ENCODE measurements at places on chromosomes 3 and 15.

- DNase-seq = peak; percentile 41
These were observed at the start of gene RNU5B-1 for GRCh38 chr15:65304381-65305149. Gene RNU5B-1 (plus strand): TSS chr15:65304677.

DNA sequence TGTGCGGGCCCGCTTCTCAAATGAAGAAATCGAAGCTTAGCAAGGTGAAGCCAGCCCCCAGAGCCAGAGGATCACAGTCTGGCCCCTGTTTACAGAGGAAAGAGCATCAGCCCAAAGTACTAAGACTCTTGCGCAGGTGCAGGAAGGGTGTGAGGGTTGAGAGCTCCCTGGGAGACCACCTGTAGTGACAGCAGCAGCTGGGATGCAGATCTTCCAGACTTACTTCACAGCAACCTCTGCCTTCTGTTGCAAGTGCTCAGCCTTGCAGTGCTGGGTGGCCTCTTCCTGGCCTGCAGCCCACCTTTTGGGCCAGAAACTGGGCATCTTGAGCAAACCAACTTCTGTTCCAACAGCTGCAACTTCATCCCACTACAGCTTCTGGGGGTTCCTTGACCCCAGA, 19.7 kb downstream of the SPATA12 start:
- no peak for DNase-seq

DNA sequence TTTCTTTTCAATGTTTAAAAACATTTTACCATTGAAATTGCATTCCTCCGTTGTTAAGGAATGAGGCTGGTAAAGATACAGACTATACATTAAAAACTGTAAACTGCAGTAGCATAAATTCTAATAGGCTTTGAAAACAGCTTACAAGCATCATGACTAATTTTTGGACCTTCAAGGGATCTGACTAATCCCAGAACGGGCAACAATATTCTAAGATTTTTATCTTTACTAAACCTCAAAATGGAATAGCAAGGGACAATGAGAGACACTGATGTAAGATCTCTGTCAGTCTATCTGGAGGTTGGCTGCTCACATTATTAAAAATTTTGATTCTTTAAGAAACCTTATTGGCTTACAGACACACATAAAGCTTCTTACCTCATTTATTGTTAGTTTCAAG, 74.7 kb downstream of the BTD start:
- no peak for DNase-seq

- no peak for DNase-seq
These were observed 5.2 kb downstream of the POLR2H start for GRCh38 chr3:184366619-184367289.

DNA sequence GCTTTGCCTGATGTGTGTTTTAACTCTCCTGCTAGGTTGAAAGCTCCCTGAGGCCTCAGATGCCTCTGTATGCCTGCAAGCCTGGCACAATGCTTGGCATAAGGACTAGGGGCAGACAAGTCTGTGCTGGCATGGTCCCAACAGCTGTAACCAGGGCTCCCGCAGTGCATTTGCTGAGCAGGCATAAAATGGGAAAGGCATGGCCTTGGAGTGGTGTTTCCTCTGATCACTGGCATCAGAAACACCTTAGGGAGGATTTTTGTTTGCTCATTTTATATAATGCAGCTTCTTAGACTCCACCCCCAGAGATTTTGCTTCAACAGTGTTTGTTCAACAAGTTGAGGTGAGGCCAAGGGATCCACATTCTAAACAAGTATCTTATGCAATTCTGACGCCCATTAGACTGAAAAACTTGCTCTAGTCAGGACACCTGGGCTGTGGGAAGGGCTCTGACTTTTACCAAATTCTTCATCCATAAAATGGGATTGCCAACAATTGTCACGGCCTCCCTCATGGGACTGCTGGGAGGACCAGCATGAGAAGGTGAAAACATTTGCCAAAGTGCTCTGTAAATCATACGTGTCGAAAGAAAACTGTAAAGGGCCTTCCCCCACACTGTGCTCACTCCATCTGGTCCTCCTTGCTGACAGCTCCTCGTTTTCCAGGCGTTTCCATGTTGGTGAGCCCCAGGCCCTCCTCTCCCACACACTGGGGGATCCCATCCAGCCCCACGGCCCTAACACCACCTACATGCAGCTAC, 43.1 kb downstream of the STARD5 start:
- DNase-seq = no peak

DNA sequence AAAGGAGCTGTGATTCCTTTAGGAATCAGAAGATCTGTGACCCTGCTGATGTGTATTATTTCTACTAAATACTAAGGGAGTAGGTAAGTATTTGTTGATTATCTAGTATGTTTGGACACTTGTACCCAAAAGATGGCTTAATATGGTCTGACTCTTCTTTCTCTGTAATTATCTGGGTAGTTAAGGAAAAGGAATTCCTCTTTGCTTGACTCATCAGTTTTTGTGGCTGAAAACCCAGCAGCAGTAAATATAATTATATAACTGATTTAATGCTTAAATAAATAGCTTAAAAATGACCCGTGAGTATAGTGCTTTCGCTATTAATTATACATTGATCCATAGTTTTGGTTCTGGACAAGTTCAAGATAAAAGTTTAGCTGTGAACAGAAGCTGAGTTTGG, 155.8 kb downstream of the LRTM1 start:
- no peak for DNase-seq

GRCh38 chr3:113532698-113533533, 561 bp downstream of the SIDT1 start:
- no peak for DNase-seq

DNA sequence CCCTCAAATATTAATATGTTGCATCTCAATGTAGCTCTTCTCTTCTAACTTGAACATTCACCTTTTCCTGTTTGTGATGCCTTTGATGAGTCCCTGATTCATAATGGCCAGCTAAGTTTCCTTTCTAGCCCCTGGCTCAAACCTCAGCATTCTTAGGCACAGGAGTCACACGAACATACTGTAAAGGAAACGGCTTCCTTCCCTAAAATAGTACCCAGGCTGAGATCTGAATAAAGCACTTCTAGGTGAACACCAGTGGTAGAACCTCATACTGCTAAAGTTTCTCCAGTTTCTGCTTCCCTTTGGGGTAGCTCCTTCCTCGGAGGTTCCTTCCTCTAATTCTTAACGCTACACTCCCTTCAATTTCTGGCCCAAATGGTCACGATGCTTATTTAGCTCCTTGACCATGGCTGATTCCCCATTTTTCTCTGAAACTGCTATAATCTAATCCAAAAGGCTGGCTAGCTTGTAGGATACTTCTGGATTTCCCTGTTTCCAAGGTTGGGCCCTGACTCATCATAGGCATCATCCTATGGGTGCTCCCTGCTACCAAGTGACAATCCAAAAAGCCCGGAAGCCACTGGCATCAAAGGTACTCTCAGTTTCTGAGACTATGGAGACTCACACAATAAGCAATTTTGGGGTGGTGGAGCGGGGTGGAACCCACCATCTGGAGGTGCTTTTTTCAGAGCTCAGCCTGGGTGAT, 2.4 kb downstream of the ANAPC13 start:
- no peak for DNase-seq

DNA sequence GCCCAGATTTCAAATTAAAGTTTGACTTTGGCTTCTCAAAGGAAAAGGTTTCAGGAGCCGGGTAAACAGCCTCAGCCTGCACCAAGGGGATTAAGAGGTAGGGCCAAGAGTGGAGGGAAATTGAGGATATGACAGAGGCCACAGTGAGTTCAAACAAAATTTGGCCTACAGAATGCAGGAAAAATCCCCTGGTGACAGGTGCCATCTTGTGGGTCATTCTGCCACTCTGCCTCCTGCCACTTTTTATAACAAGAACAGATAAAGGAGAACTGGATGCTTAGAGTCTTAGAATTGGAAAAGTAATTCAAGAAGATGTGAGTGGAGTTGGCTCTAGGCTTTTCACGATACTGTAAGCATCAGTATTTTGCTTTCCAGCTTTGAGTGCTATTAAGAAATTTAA, 253.2 kb downstream of the NR2F2 start:
- no peak for DNase-seq

- DNase-seq = no peak
These were observed 1.8 kb downstream of the CELSR3 start for GRCh38 chr3:48660800-48661400.

- no peak for DNase-seq
These were observed 15.6 kb downstream of the B4GALT4 start for GRCh38 chr3:119225121-119225520.

All from stimulated activated CD8-positive, alpha-beta memory T cell treated with anti-CD3 and anti-CD28 coated beads, Interleukin-7, amount 100 ng/mL, for 1 hour (primary cell).